ENCODE measurements at places on chromosomes 3 and 15.

DNA sequence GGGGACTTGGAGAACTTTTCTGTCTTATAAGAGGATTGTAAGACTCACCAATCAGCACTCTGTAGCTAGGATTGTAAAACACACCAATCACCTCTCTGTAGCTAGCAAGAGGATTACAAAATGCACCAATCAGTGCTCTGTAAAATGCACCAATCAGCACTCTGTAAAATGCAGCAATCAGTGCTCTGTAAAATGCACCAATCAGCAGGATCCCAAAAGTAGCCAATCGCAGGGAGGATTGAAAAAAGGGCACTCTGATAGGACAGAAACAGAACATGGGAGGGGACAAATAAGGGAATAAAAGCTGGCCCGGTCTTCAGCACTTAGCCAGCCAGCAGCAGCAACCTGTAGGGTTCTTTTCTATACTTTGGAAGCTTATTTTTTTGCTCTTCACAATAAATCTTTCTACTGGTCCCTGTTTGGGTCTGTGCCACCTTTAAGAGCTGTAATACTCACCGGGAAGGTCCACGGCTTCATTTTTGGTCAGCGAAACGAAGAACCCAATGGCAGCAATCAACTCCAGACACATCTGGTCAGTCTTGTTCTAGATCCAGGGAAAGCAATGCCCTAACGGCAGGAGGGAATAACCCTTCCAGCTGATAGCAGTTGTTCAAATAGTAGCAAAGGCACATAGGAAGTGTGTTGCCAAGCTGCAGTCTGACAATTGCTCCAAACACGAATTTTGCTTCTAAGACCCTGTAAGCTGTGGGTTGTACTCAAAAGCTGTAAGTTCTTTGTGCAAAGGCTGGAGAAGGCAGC is 135.6 kb downstream of the TJP1 start:
- DNase-seq: no peak

GRCh38 chr3:123301331-123302184 is 99.8 kb downstream of the SEC22A start:
- no peak for DNase-seq

DNA sequence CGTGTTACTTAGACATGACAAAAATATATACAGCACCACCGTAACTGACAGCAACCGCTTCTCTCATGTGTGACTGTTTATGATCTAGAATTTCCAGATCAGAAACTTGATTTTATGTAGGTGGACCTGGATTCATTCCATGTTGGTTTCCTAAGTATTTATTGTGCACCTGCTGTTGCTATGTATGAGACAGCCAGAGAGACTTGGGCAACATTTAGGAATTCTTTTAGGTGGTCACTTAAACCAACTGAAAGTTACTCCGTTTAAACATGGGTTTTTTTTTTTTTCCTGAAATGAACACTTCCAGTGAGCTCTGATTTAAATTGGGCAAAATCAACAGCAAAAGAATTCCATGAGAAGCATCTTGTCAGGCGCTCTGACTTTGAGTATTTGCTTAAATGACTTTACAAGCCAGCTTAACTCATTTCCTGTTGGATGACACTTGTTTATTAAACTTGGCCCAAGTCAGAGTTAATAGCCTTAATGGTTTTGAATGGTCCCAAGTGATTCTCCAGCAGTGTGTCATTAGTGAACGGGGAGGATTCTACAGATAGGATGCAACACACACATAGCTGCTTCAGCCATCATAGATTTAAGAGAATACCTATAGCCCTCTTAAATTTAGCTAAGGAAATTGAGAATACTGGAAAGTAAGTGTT is 31.8 kb downstream of the MITF start:
- DNase-seq: no peak

- no peak for DNase-seq
These were observed 756.6 kb upstream of the ARPP21 start for GRCh38 chr3:34882764-34883163.

DNA sequence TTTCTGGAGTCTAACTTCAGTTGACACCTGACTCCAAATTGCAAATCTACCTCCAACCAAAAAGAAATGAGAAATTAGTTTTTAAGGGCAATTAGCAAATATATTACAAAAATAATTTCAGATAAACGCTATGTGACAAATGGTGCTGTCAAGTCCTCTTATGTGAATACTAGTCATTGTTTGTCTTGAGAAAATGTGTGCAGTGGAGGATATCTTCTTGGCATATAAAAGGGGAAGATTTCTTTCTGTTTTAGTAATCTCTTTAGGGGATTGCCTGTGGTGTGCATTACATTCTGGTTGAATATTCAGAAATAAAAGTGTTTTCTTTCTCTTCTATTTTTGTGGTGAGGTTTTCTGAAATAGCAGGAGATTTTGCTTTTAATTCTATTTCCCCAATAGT is 3.0 kb upstream of the GCSAM start:
- DNase-seq: no peak

DNA sequence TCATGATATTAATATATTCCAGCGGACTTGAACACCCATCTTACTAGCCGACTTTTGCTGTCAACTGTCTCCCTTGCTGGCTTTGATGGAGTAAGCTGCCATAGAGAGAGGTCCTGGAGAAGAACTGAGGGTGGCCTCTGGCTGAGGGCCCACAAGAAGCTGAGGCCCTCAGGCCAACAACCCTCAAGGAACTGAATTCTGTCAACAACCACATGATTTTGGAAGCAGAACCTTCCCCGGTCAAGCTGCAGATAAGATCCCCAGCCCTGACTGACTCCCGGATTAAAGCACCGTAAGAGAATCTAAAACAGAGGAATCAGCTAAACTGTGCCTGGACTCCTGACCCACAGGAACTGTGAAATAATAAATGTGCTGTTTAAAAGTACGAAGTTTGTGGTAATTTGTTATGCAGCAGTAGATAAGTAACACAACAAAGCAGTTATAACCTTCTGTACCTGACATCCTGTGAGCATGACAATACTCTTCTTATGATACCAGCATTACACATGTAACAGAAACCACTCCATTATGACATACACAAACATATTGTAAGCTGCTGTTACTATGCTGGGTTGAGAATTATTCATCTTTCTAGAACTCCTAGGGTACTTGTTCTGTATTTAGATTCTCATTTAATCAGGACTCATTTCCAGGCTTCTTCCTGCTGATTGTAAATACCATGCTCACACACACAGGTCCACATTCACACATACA is 66.2 kb downstream of the HES1 start:
- no peak for DNase-seq

DNA sequence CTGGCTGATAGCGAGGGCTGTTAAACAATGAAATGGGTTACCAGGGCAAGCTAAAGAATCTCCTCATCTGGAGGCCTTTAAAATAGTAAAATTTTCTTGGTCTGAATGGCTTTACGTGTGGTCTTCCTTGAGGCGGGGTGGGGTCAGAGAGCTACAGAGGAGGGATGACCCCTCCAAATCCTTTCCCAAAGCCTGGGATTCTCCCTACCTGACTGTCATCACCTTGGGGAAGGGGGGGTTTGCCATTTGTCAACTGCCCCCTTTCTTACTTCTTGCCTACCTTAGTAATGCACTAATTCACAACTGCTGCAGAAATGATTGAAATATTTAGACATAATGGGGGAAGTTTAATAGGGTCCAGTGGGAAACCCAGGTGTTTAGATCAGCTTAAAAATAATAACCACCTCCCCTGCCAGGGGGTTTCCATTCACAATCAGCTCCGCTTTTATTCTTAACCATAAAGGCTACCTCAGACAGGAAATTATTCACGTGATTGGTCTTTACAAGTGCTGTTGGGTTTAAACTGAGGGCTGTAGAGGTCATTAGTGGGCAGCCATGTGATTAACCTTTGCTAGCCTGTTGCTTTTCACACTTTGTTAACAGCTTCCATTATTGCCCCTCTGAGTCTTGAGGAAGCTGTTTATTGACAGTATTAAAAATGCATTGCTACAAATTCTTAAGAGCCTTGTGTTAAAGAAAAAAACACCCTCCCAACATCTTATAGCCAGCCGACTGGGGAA is 276.5 kb upstream of the ATP11B start:
- no peak for DNase-seq

DNA sequence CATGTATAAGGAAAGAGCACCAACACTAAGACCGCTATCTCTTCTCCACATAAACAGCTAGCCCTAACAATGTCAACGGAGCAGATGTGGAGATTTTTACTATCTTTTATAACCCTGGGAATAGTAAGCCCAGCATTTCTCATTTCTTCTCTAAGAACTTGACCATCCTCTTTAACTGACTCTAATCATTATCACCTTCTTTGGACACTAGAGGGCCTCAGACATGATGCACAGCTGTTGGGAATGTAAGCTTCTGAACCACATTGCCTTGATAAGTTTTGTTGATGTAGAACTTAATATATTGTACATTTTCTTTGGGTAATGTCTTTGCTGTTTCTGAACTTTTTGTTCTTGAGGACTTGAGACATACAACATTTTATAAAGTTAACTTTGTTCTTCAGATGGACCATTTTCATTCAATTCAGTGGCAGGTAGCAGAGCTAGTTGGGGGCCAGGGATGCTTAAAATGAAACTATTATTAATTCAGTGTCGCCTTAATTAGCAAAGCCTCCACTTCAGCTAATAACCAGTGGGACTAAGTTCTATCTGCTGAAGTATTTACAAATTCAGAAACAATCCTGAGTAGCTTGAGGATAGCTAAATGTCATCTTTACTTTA is 9.6 kb upstream of the TAGLN3 start:
- no peak for DNase-seq

- no peak for DNase-seq
These were observed 31.9 kb downstream of the TRAK1 start for GRCh38 chr3:42123012-42123581.

- no peak for DNase-seq
These were observed 715 bp downstream of the MCCC1 start for GRCh38 chr3:183098536-183099025.

DNA sequence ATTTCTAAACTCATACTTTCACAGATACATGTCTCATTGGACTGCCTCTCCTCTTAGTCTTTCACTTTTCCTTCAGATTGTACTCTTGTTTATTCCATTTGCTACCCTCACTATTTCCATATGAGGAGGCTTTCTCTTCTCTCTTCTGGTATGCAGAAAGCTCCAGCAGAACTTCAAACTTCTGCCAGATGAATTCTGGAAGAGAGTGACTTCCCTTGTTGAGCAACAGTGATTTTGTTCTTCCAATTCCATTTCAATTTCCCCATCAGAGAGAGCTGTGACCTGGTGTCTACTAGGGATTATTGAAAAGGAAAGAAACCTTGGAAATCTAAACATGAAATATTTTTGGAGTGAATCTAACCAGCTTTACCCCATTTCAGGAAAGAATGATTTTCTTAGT is 523.2 kb upstream of the ZNF717 start:
- no peak for DNase-seq

DNA sequence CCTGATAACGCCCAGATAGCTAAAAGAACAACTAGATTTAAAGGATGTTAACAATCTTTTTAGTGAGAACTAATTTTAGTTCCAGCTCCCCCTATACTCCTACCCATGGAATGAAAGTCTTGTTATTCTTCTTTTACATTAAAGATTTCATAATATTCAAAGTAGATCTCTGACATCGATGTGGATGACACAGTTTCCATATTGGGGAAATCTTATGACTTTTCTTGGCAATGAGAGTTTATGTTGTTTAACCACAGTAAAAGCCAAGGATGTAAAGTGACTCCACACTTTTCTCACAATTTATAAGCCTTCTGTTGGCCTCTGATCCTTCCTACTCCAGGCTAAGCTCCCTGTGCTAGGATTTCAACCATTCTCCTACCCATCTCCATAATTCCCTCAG is 332.6 kb upstream of the KCNMB2 start:
- no peak for DNase-seq

- DNase-seq: no peak
These were observed 289.5 kb downstream of the GABRG3 start for GRCh38 chr15:27260523-27260922.

- no peak for DNase-seq
These were observed 178.2 kb upstream of the TGFBR2 start for GRCh38 chr3:30428251-30428650.

- no peak for DNase-seq
These were observed 777.4 kb downstream of the TUSC7 start for GRCh38 chr3:117486719-117487716.

DNA sequence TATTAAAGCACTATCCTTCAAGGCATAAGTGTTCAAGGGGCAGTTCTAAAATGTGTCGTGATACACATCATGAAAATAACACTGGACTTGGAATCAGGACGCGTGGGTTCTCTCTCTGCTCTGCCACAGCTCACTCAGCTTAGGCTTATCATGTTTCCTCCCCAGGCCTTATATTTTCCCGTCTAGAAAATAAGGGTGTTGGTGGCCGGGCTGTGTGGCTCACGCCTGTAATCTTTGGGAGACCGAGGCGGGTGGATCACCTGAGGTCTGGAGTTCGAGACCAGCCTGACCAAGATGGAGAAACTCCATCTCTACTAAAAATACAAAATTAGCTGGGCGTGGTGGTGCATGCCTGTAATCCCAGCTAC is 223.0 kb downstream of the OPA1 start:
- no peak for DNase-seq

DNA sequence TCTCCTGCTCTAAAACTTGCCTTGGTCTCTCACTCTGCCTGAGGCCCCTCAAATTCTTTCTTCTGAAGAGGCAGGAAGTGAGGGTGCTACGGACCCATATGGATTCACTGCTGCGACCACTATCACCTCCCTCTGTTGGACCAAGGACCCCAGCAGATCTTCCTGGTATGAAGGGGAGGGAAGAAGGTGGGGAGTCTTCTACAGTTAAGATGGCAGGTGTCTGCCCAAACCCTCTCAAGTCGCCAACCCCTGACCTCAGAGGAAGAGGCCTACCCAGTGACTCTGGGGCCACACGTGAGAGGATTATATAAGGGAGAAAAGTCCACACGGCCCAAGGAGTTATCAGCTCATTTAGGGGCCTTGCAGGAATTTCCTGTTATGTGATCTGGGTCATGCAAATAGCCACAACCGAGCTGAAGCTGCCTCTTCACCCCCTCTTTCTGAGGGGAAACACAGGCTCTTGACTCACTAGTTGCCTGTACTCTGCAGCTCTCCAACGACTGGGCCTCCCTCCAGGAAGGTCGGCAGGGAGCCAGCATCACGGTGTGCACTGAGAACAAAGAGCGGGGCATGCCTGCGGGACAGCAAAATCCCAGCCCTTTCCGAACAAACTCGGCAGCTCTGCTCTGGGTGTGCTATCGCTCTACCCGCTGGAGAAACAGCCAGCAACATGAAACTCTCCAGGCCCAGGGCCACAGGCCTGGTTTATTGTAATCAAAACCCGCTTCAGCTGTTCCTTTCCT is 116.0 kb downstream of the XXYLT1 start:
- no peak for DNase-seq

- DNase-seq: no peak
These were observed 39.2 kb upstream of the SEMA4B start for GRCh38 chr15:90161950-90162361.
